ENCODE measurements at places on chromosomes 5 and 9. TPM values are rescaled to one million over a fixed set of nuclear protein-coding genes. Genes with fewer than 3 reads are reported as not detected.

DNA sequence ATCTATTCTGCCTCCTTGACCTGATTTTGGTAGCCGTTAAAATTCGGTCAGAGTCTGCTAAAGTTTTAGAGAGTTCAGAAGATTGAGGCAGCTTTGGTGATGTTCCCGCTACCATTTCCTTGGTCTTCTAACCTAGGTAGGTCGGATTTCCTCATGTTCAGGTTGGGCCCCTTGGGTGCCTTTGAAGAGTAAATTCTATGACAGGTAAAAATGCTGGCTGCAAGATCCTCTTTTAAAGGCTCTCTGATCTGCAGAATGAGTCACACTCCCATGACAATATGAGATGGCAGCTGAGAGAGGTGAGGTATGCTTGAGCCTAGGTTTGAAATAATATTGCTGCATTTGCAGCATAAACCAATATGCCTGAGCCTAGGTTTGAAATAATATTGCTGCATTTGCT lies 198.9 kb downstream of the TSSK1B start:
- DNase-seq = no peak

DNA sequence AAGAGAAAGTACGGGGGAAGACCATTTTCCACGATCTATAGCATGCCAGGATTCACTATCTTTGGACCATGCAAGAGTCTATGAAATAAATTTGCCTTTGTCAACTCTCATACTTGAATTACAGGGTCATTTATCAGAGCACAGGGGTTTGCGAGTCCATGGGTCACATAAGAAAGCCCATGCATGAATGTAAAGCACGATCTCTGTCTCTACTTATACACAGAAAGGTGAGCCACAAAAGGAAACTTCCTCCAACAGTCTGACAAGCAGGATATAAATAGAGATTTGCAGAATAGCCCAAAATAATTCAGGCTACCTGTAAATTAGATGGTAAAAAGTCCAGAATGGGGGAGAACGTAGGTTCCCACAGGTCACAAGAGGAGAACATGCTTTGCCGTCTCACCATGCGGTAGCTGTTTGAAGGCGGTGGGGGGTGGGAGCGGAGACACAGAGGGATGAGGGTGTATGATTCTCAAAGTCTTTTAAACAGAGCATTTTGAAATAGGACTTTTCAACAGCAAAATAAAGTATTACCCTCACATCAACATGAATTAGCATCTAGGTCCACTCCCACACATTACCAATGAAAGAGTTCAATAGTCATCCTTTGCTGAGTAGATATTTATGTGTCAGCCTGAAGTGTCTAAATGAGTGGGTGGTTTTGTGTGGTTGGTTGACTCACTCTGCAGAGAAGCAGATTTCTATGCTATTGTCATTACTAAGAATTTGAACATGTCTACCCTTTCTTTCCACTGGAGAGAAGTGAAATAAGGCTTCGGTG lies 279.7 kb downstream of the EBF1 start:
- no peak for DNase-seq

GRCh38 chr5:18216729-18217128 lies 582.5 kb downstream of the TAF11L14 start:
- no peak for DNase-seq

GRCh38 chr5:103232393-103232999 lies 26.1 kb upstream of the MACIR start:
- DNase-seq = no peak

DNA sequence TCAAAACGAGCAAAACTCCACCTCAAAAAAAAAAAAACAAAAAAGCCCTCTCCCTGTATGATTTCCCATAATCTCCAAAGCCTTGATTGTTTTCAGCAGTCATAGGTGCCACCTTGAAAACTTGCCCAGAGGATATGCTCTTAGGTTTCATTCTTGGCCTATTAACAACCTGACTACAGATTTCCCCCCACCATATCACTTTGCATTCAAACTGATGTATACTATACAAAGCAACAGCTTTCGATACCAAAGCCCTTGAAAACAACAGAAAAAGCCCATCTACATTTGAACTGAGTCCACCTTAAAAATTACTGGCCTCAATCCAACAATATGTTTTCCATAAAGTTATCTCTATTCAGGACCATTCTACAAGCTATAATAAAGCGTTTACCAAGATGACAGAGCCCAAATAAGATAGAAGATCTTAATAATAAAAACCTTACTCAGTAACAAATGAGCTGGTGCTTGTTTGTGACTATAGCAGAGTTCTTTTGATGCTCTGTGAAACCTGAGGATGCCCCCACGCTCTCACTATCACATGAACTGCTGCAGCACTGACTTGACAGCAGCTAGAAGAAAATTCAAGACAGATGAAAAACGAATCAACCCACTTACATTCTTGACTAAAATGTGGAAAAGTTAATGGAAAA lies 44.4 kb downstream of the FNBP1 start:
- DNase-seq = peak; percentile 36

GRCh38 chr5:81305785-81306184 lies 4.4 kb downstream of the ZCCHC9 start:
- DNase-seq = no peak

Gene IFNA4
- not detected for polyA plus RNA-seq

Gene EFNA5
- 3.0 TPM for polyA plus RNA-seq

Data from forelimb muscle (tissue), 1 donor.